Stimulated activated CD8-positive, alpha-beta memory T cell treated with anti-CD3 and anti-CD28 coated beads, Interleukin-15, amount 100 ng/mL, for 48 hours (primary cell): ENCODE measurements at places on chromosomes 3 and 15.

DNA sequence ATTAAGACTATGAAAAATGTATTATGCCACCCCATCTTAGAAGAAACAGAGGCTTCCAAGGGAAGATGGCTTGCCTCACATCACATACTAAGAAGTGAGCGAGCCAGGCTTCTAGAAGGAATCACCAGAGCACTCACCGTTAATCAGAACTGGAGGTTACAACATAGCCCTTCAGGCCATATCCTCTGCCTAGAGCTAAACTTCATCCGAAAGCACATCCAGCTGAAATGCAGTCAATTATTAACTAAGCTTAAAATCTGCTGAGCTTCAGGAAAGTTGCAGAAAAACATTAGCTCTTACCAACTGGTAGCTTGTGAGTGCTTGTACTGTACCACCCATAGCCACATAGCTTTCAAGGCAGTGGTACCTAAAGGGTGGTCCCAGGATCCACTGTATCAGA lies 483.2 kb downstream of the TBL1XR1 start:
- DNase-seq: no peak

- no peak for DNase-seq
These were observed 222.9 kb downstream of the WDR72 start for GRCh38 chr15:53536479-53537120.

- no peak for DNase-seq
These were observed 53.2 kb downstream of the FBN1 start for GRCh38 chr15:48592221-48592731.

DNA sequence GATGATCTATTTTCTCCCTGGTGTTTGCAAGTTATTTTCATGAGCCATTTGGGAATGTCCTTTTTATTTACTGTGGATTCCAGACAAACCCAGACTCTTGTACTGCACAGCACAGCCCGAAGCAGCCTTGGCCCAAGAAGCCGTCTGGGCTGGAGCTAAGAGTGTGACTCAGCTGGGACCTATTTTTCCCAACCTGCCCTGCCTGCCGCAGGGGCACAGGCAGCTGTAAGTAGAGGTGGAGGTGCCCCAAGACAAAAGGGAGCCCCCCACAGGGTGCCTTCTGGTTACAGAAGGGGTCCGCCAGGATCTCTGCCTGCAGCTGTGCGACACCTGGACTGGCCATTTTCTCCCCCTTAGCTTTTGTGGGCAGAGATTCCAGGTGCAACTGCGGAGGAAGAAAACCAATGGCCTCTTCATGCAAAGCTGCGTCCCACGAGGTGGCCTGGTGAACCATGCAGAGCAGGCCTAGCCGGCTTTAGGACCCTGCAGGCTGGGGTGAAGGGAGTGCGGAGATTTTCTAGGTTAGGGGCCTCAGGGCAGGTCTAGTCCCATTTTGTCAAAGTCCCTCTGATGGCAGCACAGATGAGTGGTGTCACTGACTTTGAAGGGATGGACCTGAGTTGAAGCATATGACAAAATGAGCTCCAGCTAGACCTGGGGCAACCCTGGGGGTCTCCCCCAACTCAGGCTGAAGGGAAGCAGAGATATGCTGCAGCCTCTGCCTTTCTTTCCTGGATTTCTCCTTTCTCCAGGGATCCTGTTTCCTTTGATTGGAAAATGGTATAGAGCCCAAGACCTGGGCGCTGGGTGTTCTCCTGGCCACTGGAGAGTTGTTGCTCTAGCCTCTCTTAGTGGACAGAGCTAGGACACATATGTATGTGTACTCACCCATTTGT lies 131.2 kb downstream of the KLF13 start:
- no peak for DNase-seq

GRCh38 chr3:182959474-182960350 lies 20.6 kb downstream of the DCUN1D1 start:
- DNase-seq: no peak
